ENCODE measurements at places on chromosomes 6 and 20.

- no peak for DNase-seq
Observed at GRCh38 chr20:24722586-24722985, 226.5 kb upstream of the CST7 start.

DNA sequence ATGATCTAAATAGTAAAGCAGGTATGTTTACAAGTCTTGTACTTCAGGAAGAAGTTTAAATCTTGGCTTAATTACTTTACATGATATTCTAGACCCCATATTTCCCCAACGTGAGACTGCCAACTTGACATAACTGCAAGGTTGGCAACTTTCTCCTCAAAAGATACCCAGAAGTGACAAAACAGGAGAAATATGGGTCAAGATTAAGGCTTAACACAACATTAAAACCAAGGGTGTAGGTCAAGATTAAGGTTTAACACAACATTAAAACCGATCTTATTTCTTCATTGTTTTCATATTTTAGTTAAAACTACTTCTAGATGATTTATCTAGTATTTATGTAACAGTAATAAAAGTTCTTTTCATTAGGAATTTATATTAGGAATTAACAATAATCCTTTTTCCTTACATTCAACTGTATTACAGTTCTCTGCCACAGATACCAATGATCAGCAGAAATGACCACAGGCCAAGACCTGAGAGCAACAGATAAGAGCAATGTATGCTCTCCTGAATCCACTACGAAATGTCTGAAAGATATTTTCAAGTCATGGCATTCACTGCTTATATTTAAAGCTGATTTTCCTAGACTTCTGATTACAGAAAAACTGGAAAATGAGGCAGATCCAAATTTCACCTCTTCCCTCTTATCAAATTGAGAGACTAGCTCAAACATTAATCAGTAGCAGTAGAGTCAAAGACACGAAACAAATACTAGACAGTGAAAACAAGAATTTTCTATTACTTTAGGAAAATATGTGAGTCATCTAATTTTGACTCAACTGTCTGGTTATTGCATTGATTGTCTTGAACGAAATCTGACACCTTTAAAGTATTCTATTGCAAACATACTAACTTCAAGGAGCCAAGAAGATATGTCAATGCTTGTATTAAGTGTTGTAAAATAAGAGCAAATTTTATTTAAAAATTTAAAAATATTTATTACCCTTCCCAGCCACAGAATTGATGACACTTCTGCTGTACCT lies 72.3 kb downstream of the RNGTT start:
- DNase-seq: no peak

GRCh38 chr20:38961530-38962043 lies 557 bp upstream of the DHX35 start:
- peak; percentile 56 for DNase-seq

DNA sequence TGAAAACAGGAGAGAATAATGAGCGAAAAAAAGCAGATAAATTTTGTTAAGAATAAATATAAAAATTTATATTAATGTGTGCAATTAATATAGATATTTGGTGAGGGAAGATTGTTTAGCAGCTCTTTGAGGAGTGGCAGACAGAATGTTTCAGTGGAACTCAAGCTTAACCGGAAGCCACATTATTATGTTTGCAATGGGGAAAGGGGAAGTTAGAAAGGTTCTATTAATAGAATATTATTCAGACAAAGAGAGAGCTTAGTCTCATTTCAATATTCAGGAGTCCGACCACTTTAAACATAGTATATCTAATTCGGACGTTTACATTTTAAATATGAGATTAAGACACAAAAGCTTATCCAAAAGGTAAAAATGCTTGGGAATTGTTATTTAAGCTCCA lies 81.6 kb upstream of the KHDRBS2 start:
- no peak for DNase-seq

GRCh38 chr6:54913211-54913610 lies 66.6 kb downstream of the FAM83B start:
- no peak for DNase-seq

DNA sequence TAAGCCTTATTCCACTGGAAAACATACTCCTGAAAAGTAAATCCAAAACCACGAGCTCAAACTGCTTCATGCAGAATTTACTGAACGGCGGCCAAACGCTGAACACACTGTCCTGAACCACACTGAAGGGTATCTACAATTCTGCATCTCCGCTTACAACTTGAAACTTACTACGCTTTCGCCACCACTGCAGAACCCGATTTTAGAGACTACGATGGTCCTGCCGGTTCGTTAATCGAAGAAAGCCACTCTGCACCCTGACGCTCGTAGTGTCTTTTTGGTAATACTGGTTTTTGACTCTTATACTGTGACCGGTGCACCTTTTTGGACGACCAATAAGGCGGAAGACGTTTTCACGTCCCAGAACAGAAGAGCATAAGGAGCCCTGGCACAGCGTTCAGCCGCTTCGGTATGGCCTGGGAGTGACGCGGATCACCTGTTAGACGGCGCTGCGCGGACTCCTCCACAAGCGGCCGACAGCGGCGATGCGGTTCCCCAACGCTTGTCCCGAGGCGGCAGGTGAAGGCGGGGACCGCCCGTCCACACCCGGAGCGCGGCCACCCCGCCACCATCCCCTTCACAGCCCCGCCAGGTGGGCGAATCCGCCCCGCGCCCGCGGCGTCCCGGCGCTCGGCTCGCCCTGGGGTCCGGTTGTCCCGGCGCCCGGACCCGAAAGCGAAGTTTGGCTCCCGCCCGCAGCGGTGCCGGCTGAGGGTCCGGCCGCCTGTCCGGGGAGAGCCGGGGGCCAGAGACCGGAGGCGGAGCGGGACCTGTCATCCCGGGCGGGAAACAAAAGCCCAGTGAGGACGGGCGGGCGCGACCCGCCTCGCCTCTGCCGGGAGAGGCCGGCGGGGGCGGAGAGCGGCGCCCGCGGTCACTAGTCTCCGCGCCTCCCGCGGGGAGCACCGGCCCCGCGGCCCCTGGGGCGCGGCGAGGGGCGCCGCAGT lies 784 bp downstream of the FKBP5 start:
- DNase-seq: peak; percentile 75

Measured in activated CD8-positive, alpha-beta T cell treated with anti-CD3 and anti-CD28 coated beads for 36 hours (primary cell).